GM03348 (cell line): ENCODE measurements at places on chromosomes 13 and 19.

DNA sequence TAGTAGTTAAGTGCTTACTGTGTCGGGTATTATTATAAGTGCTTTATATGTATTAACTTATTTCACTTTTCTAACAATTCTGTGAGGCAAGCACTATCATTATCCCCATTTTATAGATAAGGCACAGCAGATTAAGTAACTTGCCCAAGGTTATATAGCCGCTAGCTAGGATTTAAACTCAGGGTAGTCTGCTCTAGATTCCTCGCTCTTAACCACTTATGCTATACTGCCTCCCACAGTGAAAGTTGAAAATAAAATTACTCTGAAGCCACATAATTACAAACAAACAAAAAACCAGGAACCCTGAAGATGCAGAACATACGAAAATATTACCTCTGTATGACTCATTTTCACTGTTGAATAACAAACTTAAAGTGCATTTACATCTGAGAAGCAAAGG lies 3.9 kb downstream of the TEX30 start:
- DNase-seq = no peak

DNA sequence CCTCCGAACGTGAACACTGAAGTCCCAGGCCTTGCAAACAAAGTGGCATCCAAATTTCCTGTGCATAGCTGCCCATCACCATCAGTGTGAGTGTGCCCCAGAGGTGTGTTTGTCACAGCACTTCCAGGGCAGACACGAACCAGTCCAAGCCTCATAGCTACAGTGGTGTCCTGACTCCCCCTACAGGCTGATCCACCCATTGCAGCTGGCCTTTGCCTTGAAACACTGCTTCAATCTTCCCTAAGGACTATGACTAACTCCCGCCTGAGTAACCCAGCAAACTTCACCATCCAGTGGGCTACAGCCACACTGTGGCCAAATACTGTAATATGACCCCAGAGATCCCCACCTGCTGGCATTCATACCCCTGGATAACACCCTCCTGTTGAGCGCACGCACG lies 3.9 kb downstream of the ZNF266 start:
- DNase-seq = no peak

DNA sequence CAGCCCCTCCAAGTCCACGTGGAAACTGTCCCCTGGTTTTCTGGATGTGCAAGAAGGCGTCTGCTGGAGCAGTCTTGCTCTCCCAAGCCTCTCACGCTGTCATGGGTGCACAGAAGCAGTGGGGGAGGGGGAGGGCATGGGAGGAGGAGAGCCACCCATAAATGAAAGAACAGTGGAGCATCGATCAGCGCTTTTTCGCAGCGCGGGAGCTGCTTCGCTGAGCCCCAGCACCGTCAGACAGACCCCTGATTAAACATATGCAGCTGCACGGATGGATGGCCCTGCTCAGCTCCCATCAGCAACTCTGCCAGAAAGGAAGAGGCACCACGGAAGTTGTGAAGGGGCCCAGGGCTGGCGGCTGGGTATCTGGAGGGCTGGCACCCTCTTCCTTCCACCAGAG lies 264.9 kb downstream of the UQCRFS1 start:
- DNase-seq = no peak

DNA sequence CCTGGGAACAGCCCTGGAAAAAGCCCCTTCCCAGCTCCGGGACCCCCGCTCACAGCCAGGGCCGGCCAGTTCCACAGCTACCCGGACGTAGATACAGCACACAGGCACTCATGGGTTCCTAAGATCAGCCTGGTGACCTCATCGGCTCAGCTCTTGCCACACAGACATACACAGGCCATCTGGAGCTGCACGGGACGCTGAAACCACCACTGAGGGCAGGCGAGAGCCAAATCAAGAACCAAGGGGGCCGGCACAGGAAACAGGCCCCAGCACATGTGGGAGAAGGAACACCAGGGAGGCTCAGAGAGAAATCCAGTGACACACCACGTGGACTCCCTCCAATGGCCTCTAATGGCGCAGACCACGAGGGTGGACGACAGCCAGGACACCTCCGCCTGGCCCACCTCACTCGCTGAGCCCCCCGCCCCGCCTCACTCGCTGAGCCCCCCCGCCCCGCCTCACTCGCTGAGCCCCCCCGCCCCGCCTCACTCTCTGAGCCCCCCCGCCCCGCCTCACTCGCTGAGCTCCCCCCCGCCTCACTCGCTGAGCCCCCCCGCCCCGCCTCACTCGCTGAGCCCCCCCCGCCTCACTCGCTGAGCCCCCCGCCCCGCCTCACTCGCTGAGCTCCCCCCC lies 69.7 kb upstream of the C13orf46 start:
- peak; percentile 82 for DNase-seq
